ENCODE measurements at places on chromosomes 4 and X. TPM values are rescaled to one million over a fixed set of nuclear protein-coding genes. Genes with fewer than 3 reads are reported as not detected.

DNA sequence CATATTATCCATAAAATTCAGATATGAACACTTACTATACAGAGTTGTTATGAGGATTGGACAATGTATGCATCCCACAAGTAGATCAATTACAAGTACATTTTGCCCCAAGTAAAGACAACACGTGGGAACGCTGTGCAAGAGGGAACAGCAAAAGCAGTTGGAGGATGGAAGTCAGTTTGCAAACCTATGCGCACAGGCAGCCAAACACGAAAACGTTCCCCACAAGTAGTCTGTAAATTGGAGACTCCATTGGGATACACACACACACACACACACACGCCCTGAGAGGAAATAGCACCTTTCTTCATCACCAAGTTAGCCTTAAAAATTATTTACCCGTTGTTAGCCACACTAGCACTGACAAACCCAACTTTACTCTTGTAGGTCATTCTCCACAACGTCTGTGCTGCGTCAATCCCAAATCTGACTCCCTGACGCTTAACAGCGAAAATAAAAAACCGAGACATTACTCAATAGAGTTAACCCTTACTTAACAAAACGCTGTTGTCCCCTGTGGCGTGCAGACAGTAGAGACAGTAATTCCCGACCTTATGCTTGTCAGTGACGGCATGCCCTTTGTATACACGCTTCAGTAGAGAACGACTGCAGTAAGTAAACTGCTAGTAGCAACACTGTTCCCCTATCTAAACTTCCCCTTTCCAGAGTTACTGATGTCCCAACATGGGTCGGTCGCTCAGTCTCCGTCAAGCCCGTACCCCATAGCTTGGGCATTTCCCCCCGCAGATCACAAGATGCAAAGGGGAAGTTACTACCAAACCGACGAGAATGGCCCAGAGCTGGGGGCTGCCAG is 730 bp downstream of the MANBA start:
- DNase-seq, result peak; percentile 67

DNA sequence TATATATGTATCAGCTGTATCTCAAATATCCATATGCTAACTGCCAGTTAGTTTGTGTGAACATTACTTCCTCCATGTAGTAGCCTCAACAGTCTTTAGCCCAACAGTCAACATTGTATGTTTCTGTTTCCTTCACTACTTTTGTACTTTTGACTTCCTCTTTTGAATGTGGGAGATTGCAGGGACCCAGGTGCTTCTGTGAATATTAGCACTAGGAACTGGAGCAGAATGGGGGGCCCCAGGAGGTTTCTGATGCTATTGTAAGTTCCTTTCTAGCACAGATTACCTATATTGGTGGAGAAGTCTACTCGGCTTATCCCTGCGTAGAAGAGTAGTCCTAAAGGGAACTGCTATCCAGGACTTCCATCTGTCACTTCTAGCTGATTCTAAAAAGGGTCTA is 2.3 kb downstream of the PLAC8 start:
- no peak for DNase-seq

DNA sequence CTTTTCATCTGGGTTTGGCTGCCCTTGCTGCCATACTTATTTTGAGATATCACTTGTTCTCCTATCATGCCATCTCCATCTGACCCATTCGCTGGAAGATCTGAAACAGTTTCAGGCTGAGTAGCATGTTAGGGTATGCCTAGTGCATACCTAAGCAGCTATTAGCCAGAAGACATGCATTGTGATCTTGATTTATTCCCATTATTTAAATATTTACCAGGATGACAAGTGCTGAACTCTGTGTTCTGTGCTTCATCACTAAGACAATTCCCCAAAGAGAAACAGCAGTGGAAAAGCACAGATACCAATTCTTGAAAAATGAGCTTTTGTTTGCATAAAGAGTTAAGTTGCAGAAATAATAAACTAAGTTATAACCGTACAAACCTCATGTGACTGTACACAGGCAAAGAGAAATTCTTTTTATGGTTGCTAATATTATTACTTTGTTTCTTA is 271.0 kb upstream of the ARSJ start:
- no peak for DNase-seq

Gene GRPR
- total RNA-seq, result 0.17 TPM

Gene LIN54
- 15.4 TPM for total RNA-seq
